ENCODE measurements at places on chromosomes 2 and 18.

DNA sequence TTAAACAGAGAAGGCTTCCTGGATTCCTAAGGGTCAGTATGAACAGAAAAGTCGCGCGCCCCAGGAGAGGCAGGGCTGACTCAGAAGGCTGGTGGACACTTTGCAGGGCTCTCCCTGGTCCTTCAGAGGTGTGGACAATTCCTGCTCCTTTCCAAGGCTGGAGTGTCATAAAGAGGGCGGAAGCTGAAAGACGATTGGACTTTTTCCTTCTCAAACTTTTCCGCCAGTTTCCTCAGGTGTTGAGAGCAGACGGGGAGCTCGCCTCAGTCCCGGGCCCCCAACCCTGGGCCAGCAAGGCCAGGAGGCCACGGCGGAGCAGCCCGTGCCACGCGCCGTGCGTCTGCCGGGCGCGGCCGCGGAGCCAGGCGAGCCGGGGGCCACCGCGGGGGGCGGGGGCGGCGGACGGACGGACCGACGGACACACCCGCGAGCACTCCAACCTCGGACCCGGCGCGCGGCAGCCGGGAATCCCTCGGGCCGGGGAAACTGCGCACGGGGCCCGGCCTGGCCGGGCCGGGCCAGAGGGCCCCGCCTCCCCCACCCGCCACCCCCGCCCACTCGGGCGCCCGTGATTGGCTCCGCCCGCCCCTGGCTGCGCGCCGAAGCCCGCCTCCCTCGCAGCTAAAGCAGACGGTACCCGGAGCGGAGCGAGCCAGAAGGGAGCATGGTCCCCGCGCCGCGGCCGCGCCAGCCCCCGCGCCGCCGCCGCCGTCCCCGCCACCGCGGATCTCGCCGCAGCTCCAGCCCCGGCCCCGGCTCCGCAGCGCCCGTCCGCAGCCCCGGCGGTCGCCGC lies at the start of gene KLHL29:
Gene KLHL29 (plus strand): TSS at position 629 of the 793 bp plus-strand sequence. CDS start 177,018 bp downstream, outside the sequence.
- DNase-seq: peak; percentile 59

DNA sequence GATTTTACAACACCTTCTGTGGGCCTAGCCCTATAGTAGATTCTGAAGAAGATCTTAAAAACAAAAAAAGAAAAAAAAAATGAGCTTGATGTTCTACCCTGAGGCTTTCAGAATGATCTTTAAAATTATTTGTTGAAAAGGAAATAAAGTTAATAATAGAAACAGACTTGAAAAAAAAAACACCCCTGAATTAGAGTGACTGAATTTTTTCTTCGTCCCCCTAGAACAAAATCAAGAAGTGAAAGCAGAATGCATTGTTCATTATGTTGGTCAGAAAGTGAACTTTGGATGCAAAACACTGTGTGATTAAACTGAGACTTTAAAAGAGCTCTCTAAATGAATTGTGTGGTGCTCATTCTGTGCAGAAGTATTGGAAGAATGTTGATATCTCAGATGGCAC lies 1384.4 kb upstream of the PIK3C3 start:
- DNase-seq: no peak

- DNase-seq: no peak
These were observed 180.4 kb downstream of the ANKRD30B start for GRCh38 chr18:14928396-14928795.

GRCh38 chr18:57110290-57110689 lies 36.6 kb upstream of the BOD1L2 start:
- no peak for DNase-seq

DNA sequence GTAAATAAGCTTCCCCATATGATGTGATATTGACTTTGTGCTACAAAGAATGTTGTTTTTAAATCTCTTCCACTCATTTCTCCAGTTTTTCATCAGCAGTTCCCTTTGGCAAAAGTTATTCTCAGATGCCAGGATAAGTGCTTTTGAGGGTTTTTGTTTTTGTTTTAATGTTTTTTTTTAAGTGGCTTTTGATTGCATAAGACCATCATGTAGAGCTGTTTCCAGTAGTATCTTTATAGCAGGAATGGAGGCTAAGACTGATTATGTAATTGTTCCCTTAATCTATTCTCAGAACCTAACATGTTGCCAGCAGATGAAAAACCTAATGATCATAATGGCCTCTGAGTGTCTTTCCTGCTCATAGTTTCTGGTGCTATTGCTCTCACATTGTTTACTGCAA lies 77.9 kb downstream of the CABLES1 start:
- no peak for DNase-seq

DNA sequence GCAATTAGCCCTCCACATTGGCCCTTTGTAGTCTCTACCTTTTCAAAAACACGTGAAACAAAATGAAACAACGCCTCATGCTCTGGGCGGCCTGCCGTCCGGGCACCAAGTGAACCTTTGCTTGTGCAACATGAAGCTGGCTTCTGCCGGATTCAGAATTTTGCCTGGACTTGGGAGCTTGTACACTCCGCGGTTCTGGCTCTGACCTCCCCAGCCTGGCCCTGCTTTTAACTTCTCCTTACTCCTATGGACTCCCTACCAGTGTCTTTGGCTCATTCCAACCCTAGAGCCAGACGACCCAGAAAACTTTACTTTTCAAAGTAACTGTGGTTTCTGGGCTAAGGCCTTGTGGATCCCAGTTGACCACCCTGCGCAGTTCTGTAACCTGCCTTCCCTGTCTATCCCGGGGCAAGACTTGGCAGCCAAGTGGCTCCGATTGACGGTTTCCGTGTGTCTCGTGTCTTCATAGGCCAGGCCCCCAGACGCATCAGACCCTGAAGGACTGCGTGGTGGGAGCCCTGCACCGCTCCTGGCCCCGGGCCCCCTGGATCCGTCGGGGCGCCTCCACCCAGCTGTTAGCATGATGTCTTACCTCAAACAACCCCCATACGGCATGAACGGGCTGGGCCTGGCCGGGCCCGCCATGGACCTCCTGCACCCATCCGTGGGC lies 1.9 kb downstream of the OTX1 start:
- DNase-seq: no peak

- no peak for DNase-seq
These were observed 144.1 kb upstream of the SETBP1 start for GRCh38 chr18:44536619-44537018.

Measured in H9 (cell line).